HuH-7 (cell line): ENCODE measurements at places on chromosomes 5 and 9.

DNA sequence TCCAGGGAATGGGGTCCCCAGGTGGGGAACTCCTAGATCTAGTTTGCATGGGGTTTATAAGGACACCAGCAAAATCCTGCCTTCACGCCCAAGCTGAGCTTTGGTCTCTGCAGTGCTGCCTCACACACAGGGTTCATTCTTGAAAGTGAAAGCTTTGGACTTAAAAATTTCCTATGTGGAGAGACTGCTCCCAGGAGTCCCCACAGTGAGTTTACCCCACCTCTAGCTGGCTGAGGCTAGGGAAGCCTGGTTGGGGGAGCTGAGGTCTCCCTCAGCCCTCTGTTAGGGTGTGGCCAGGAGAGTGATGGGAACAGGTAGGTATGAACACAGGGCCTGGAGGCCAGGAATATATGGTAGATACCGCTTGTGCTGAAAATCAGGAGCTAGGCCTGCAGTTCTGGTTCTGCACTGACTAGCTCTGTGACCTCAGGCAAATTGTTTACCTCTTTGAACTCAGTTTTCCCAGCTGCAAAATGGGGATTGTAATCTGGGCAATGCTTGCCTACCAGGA, 41.5 kb upstream of the LARP1 start:
- no peak for DNase-seq

- no peak for DNase-seq
These were observed 124.8 kb downstream of the MVB12B start for GRCh38 chr9:126451316-126451885.

DNA sequence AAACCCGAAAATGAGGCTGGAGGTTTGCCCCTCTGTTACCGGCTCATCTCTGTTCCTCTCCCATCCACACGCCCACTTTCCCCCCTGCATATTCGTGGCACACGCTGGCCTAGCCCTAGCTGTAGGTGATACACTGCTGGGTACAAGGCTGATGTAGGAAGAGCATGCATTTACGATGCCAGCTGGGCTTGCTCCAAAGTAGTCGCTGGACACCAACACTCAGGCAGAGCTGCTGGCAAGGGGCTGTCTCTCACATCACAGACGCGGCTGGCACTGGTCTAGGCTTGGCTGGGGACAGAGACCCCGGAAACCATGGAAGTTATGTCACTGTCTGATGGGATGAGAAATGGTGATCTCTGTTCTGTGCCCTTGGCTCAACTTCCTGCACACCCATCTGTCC, 9.8 kb upstream of the PHYKPL start:
- DNase-seq: no peak

DNA sequence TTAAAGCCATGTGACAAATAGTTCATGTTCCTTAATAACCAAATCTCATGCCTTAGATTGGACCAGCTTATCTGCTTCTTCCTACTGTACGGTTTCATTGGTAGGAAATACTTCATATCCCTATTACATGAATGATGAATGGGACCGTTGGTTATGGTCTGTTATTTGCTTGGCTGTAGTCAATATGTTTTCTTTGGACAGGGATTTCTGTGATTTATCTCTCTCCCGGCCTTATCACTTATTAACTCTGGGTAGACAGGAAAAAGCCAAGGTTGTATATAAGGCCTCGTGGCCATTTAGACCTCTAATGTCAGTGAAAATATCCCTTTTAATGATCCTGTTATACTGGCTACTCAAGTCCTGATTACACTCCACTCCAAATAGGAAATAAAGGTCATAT, 330.6 kb downstream of the EBF1 start:
- no peak for DNase-seq

- no peak for DNase-seq
These were observed 56.9 kb downstream of the VCAN start for GRCh38 chr5:83528439-83528769.
